ENCODE measurements at places on chromosomes 11 and 22. TPM values are rescaled to one million over a fixed set of nuclear protein-coding genes. Genes with fewer than 3 reads are reported as not detected.

The BLID gene
- 0.16 TPM for total RNA-seq

The CNTF gene
- total RNA-seq, result 2.7 TPM

The HOATZ gene
- total RNA-seq, result not detected

The PACSIN3 gene
- total RNA-seq, result 22.1 TPM

The PATE2 gene
- total RNA-seq, result not detected

The LRRC10B gene
- total RNA-seq, result not detected

The ST14 gene
- not detected for total RNA-seq

The RGL4 gene
- not detected for total RNA-seq

The CLDN5 gene
- 926 TPM for total RNA-seq

The FGF19 gene
- not detected for total RNA-seq

The SLC22A8 gene
- not detected for total RNA-seq

The TMA7B gene
- total RNA-seq, result not detected

The APOA5 gene
- not detected for total RNA-seq

The ACR gene
- total RNA-seq, result 0.16 TPM

The BET1L gene
- total RNA-seq, result 18.3 TPM

The ROM1 gene
- 2.1 TPM for total RNA-seq

The PARVA gene
- 32.7 TPM for total RNA-seq

The NOX4 gene
- total RNA-seq, result 32.3 TPM

The SIDT2 gene
- 16.2 TPM for total RNA-seq

The DEFB131B gene
- total RNA-seq, result not detected

The CDC45 gene
- 28.6 TPM for total RNA-seq

The POU2F3 gene
- not detected for total RNA-seq

The ACER3 gene
- total RNA-seq, result 16.4 TPM

The ALX4 gene
- total RNA-seq, result not detected

The DNHD1 gene
- total RNA-seq, result 4.5 TPM

The SUSD2 gene
- total RNA-seq, result 0.31 TPM

The SEZ6L gene
- not detected for total RNA-seq

The HEPN1 gene
- not detected for total RNA-seq

The BAIAP2L2 gene
- total RNA-seq, result 0.19 TPM

The FAM180B gene
- not detected for total RNA-seq
